Ascending aorta (tissue), 2 donors: ENCODE measurements at places on chromosomes 7 and 10.

- peak; percentile 89 for DNase-seq
These were observed 13.1 kb downstream of the PHKG1 start for GRCh38 chr7:56079450-56080185.

GRCh38 chr10:10612151-10612550 is 405.5 kb upstream of the CELF2 start:
- no peak for DNase-seq

GRCh38 chr7:55092975-55093373 is 74.2 kb downstream of the EGFR start:
- no peak for DNase-seq

GRCh38 chr7:1810961-1811849 is 141.1 kb downstream of the ELFN1 start:
- DNase-seq: no peak

DNA sequence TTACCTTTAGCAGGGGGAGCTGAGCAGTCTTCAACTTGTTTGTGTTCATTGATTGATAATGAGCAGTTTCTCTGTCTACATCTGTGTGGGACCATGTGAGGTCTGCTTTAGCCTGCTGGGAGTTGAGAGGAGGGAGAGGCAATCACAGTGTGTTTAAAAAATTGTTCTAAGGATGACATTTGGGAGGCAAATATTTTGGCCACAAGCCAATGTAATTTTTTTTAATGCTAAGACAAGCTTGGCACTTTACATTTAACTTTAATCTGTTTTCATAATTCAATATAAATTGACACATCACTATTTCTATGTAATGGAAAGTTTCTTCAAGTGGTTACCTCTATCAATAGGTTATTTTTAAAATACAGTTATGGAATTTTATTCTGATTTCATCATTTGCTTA is 55.9 kb upstream of the SEMA3A start:
- DNase-seq: no peak

- no peak for DNase-seq
These were observed 608.3 kb downstream of the MAGI2 start for GRCh38 chr7:78845155-78845554.

- no peak for DNase-seq
These were observed 3.6 kb upstream of the ALOX5 start for GRCh38 chr10:45370202-45370955.

GRCh38 chr7:156746891-156747290 is 106.3 kb downstream of the RNF32 start:
- DNase-seq: no peak

DNA sequence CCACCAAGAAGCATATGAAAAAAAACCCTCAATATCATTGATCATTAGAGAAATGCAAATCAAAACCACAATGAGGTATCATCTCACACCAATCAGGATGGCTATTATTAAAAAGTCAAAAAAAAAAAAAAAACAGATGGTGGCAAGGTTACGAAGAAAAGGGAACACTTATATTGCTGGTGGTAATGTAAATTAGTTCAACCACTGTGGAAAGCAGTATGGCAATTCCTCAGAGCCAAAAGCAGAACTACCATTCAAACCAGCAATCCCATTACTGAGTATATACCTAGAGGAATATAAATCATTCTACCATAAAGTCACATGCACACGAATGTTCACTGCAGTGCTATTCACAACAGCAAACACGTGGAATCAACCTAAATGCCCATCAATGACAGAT is 46.0 kb downstream of the CNOT4 start:
- DNase-seq: no peak

DNA sequence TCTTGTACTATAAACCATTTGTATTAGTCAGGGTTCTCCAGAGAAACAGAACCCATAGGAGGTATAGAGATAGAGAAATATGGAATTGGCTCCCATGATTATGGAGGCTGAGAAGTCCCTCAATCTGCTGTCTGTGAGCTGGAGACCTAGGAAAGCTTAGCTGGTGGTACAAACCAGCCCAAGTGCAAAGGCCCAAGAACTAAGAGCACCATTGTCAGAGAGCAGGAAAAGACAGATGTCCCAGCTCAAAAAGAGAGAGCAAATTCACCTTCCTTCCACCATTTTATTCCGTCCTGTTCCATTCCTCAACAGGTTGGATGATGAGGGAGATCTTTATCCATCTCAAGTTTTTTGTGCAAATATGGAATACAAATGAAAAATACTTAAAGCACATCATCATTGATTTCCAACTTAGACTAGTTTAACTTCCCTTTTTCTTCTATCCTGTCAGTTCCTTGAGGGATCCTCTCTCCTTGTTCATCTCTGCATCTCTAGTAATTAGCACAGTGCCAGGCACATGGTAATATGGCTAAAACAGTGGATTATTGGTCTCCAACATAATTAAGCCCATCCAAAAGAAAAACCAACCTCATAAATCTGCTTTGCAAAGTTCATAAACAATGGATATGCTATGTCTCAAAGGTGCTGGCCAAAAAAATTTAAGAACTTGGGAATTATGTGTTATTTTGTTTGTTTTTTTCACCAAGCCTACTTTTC is 83.1 kb upstream of the PIK3CG start:
- no peak for DNase-seq

DNA sequence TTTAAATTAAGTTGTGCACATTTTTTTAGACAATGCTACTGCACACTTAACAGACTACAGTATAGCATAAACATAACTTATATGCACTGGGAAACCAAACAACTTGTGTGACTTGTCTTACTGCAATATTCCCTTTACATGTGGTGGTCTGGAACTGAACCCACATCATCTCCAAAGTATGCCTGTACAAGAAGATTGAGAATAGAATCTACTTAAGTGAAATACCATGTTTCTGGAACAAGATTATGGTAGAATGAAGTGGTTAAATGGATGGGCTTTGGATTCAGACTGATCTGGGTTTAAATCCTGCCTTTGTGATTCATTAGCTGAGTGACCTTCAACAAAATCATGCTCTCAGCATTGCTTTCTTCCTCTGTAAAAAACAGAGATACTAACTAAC is 30.7 kb downstream of the CUL2 start:
- DNase-seq: no peak

GRCh38 chr7:157832421-157832820 is 495.6 kb downstream of the DNAJB6 start:
- no peak for DNase-seq

- no peak for DNase-seq
These were observed 68.4 kb downstream of the CREB3L2 start for GRCh38 chr7:137933270-137934017.

GRCh38 chr10:101450277-101451080 is 96.5 kb downstream of the BTRC start:
- DNase-seq: no peak

GRCh38 chr10:116486770-116487448 is 58.8 kb upstream of the PNLIP start:
- no peak for DNase-seq

DNA sequence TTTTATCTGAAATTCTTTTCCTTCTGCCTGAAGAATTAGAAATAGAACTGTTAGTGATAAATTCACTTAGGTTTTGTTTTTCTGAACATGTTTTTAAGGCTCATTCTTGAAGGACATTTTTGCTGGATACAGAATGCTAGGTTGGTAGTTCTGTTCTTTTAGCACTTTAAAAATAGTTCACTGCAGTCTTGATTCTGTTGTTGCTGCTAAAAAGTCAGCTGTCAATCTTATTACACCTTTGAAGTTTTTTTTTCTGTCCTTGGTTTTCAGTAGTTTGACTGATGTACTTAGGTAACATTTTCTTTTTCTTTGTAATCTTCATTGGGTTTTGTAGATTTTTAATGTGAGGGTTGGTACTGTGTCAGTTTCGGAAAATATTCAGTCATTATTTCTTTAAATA is 48.7 kb downstream of the C1GALT1 start:
- no peak for DNase-seq

GRCh38 chr10:103699611-103700435 is 155.6 kb downstream of the SH3PXD2A start:
- DNase-seq: no peak
